H4 (cell line): ENCODE measurements at places on chromosomes 12 and 14. TPM values are rescaled to one million over a fixed set of nuclear protein-coding genes. Genes with fewer than 3 reads are reported as not detected.

DNA sequence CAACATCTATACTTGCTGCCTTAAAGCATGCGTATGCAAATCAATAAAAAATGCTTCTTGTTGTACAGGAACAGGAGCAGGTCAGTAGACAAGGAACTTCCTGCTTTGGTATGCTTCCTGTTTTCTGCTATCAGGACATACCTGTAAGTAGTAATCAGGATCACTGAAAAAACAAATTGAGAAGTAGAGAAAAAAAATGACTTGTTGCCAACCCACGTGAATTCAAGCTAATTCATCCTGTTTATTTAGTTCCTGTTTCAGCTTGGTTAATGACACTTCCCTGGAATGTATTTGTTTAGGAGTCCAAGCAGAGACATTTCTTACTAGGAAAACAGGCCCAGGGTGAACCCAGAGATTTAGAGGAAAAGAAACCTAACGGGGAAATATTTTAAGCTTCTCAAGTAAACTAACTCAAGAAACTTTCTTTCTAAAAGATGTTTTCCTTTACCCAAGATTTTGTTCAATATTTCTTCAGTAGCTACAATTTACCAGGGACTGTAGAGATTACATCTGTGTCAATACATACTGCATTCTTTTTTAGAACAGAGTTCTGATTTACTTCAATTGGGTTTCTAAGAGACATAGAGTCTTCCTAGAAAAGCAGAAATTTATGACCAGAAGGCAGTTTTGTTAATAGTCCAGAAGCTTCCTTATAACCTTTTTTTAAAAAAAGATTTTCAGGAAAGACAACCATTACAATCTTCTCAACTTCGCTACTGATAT lies 124.2 kb downstream of the PAWR start:
- peak; percentile 17 for DNase-seq

GRCh38 chr12:118763234-118763633 lies 218.1 kb upstream of the SRRM4 start:
- no peak for DNase-seq

- DNase-seq, result peak; percentile 90
Observed at GRCh38 chr12:81502912-81503695, 256.0 kb downstream of the PPFIA2 start.

- no peak for DNase-seq
Observed at GRCh38 chr14:22478670-22479069, 110.4 kb downstream of the DAD1 start.

- DNase-seq, result no peak
Observed at GRCh38 chr12:5988088-5988487, 43.0 kb upstream of the ANO2 start.

CLEC2A gene
- not detected in 2 replicates for total RNA-seq

GRCh38 chr12:27359578-27360340 lies 27.1 kb downstream of the BMAL2 start:
- no peak for DNase-seq

DNA sequence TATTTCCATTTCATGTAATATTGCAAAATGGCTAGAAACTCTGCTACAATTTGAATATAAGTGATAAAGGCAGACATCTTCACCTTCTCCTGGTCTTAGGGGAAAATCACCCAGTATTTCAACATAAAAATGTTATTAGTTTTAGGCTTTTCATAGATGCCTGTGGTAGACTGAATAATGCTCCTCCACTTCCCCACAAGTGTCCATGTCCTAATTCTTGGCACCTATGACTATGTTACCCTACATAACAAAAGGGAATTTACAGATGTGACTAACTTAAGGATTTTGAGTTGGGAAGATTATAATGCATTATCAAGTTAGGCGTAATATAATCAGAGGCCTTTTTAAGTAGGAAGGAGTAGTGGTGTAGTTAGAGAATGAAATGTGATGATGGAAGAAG lies 196.4 kb downstream of the TMTC3 start:
- DNase-seq, result no peak

IL26 gene
- total RNA-seq, result not detected in 2 replicates

DNA sequence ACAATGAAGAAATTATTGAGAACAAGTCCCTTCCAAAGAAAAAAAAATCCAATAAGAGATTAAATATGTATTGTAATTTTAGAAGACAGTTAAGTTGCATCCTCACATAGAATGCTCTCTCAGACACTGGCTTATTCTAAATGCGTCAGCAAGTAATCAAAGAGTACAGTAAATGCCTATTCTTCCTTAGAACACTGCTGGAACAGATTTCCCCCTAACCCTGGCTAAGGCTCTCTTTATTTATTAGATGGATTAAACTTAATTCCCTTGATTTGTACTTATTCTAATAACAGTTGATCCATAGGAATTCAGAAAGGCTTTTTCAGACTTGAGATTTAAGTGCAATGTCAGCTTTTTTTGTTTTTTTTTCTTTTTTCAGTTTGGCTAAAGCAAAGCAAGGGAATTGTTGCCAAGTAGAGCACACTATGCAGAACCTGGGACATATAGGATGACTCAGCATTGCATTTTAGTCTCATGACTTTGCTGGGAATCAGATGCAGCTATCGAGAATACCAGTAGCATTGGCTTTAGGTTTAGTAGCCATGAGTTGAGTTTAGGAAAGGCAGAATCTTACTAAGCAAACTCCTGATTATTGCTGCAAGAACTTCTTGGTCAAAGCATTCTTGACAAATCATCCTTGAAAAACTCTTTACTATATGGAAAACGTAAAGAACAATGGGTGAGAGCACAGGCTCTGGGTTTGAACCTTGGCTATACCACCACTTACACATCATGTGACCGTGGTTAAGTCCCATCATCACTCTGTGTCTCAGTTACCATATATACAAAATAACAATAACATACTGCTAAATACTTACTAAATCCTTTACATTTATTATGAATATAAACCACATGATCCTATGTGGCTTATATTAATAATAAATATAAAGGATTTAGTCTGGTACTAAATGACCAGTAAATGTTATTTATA lies 26.7 kb downstream of the MED21 start:
- DNase-seq, result peak; percentile 58

DNA sequence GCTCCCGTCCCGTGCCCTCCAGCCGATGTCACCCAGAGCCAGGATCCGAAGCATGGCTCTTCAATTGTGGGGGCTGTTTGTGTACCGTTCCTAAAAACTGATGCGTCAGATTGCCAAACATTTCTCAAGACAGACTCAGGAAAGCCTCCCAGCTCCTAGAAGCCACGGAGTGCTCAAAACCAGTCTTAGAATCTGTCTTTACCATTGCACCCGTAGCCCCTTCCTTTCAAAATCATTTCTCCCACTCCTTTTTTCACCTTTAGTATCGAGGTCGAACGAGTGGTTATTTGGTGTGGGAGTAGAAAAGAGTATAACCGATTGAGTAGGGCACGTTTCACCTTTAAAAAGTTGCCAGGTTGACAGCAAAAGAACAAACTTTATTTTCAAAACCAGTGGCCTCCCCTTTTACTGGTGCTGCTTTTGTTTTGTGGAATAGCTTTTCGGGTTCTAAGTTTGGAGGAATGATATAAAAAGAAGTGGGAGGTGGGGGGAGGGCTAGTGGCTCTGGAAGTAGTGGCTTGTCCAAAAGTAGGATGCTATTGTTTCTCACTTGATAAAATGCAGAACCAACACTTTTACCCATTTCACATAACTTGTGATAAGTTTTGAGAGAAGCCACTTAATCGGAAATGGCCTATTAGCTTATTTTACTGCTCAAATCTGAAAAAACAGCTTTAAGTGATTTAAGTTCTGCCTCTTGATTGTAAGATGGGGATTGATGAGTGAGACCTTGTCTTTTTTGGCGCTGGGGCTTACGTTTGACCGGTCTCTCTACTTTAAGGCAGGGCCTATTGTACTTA lies 803 bp downstream of the STK38L start:
- DNase-seq, result no peak

DPF3 gene
- total RNA-seq, result 0.06 and 3.2 TPM in 2 replicates

- DNase-seq, result no peak
Observed at GRCh38 chr14:39451811-39452210, 19.6 kb upstream of the FBXO33 start.

DNA sequence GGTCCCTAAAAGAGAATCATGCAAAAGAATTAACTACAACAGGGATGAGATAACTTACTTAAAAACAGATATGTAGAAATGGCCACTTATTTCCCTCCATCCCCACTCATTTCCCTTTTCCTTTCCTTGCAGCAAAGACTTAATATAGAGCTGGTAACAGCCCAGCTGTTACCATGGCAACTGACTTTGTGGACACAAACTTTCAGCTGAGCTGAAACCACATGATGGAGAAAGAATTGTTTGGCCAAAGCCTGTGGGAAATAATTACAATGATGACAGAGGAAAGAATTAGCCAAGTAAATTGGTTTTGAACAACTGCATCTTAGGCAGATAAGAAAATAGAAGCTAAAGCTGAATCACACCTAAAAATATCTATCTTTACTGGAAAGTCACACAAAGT lies 364.9 kb downstream of the GALC start:
- DNase-seq, result peak; percentile 58

DNA sequence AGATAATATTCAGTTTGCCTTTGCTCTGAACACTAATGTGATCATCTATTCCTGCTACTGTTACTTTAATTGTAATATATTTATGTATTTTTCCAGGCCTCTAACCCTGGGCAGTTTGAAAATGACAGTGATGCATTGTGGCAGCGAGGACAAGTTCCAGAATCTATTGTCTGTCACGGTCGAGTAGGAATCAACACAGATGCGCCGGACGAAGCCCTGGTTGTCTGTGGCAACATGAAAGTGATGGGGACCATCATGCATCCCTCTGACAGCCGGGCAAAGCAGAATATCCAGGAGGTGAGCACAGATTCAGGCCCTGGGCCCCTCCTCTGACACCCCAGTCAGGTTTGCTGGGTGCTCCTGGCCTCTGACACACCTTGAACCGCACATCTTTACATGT lies 78.5 kb downstream of the MYRFL start:
- no peak for DNase-seq

DNA sequence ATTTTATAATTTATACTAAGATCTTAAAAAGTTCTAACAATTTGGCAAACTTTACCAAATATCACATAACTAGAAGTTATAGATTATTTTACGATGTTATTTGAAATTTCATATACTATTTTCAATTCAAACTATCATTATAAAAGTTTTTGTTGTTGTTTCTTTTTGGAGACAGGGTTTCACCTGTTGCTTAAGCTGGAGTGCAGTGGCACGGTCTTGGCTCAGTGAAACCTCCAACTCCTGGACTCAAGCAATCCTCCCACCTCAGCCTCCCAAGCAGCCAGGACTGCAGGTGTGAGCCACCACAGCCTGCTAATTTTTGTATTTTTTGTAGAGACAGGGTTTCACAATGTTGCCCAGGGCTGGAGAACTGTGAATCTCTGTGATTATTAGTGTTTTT lies 87.8 kb downstream of the SPPL3 start:
- no peak for DNase-seq

AJUBA gene
- total RNA-seq, result 24.7 and 25.9 TPM in 2 replicates

RHEBL1 gene
- total RNA-seq, result 0.99 and 2.4 TPM in 2 replicates

- DNase-seq, result no peak
Observed at GRCh38 chr14:81889529-81889928, 355.9 kb upstream of the SEL1L start.

GRCh38 chr12:114976372-114976771 lies 292.4 kb upstream of the TBX3 start:
- no peak for DNase-seq

SOCS2 gene
- total RNA-seq, result 5.7 and 6.1 TPM in 2 replicates

DNA sequence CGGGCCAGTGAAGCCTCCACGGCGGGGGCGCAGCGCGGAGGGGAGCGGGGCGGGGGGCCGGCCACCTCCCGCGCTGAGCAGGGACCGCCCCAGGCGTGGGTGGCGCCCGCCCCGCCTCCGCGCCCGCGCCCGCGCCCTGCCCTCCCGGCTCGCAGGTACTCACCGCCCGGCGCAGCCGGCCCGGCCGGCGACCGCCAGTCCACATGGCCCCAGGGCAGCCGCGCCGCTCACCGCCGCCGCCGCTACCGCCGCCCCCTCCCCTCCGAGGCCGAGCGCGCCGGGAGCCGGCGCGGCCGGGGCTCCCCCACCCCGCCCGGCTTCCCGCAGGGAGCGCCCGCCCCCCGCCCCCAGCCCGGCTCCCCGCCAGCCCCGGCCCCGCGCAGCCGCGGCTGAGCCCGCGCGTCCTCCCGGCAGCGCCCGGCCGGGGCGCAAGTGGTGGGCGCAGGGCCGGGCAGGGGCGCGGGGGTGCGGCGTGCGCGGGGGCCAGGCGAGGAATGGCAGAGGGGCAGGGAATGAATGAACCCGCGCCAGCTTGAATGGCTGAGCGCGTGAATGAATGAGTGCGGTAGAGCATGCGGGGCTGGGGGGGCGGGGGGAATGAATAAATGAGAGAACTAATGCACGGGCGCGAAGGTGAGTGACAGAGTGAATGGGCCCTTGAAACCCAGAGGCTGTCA lies at the start of gene BEGAIN:
BEGAIN (minus strand) TSS at position 332 of the 677 bp plus-strand sequence; CDS start at position 205, 127 bp downstream.
- DNase-seq, result no peak

DIO2 gene
- 37.3 and 48.7 TPM in 2 replicates for total RNA-seq

GRCh38 chr12:4535092-4535491 lies 3.6 kb upstream of the RAD51AP1 start:
- DNase-seq, result no peak

GRCh38 chr12:13277293-13277692 lies 80.8 kb downstream of the EMP1 start:
- DNase-seq, result no peak

KRT77 gene
- not detected in 2 replicates for total RNA-seq

SAMD4A gene
- total RNA-seq, result 1.7 and 1.8 TPM in 2 replicates

DNA sequence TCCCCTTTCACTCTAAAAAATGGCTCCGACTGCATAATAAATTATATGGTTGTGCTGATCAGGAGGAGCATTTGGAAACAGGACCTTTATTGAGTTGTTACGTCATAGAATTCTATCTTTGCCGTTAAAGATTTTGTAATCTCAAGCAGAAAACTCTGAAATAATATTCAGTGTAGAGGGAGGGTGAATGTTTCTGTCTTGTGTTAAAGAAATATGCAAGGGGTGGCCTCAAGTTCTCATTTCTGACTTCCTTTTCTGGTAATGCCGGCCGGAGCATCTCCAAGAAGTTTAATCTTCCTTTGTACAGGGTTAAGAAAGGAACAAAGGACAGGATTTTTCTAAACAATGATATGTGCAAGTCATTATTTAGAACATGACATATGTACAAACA lies 165.1 kb downstream of the SLC38A4 start:
- DNase-seq, result no peak

SLC10A1 gene
- not detected in 2 replicates for total RNA-seq

DNA sequence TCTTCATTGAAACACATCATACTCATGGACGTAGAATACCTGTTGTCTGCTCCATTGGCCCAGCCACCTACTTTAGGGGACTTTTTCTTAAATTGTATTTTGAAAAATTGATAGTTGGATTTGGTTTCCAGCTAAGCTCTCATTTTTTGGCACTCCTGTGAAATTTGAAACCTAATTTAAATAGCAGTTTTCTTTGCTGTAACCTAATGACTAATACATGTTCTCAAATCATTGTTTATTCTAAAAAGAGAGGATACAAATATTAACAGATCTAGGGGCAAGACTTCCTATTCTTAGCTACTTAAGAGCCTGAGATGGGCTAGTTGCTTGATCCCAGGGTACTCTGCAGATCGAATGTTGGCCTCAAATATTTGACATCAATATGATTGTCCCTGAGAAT lies 78.9 kb downstream of the PLEKHA5 start:
- no peak for DNase-seq

GRCh38 chr14:56902385-56902784 lies 92.1 kb upstream of the OTX2 start:
- no peak for DNase-seq
